NCI-H187 treated with DMSO at 0.1 percent for 48 hours (cell line): ENCODE measurements at places on chromosomes 11 and 22.

- DNase-seq: no peak
Observed at GRCh38 chr11:70100280-70100603, 22.1 kb downstream of the ANO1 start.

- DNase-seq: no peak
Observed at GRCh38 chr11:68340784-68341556, 28.6 kb downstream of the LRP5 start.

DNA sequence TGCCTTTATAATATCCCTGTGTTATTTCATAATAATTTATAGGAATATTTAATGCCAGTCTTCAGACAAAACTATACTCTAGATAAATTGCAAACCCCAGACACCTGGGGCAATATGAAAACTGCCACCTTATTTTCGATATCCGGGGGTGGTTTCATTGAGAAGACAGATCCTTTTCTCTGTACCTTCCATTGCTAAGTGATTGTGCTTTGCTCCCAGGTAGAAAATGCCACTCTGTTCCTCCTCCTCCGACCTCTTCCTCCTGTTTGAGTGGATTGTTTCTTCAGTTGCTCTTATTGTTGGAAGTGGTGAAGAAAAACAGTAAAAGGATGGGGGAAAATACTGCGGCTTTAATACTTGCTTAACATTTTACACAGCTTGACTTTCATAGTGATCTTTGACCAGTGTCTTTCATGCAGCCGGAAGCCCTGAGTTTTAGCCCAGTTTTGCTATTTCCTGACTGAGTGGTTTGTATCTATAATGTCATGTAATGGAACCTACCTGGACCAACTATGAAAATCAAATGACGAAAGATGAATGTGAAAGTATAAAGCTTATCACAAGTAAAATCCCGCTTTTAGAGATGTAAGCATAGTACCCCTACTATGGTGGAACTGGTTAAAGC lies 5.6 kb upstream of the GRIK4 start:
- DNase-seq: no peak

- no peak for DNase-seq
Observed at GRCh38 chr11:10604340-10604748, 35.9 kb upstream of the LYVE1 start.

DNA sequence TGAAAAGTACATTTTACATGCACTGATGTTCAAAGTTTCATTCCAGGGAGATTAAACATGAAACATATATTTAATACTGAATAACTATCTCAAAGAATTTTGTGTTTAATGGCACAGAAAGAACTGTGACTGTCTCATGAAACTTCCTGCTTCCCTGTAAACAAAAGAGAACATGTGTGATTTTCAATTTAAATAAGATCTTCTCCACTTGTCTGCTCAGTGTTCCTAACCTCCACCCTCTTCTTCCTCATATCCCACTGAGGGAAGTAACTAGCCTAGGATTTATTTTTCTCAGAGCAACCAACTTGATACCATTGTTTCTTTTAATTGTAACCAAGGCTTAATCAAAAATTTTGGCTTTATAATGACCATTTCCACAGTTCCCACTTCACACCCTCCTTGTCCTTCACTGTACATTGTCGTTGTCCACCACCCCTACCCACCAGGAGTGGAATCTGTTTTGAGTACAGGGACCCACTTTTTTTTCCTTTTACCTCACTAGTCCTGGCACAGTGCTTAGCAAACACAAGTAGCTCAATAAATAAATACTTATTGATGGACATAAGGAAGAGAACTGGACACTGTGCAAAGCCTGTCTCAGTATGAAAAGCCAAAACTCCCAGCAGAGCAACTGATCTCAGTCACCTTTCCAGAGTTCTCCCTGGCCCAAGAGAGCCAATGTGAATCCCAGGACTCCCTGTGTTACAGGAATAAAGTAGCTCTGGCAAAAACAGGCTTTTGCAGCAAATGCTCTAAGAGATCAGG lies 4.2 kb downstream of the CPSF7 start:
- DNase-seq: no peak
